Large intestine (tissue), 12 donors: ENCODE measurements at places on chromosomes 5 and 9. TPM values are rescaled to one million over a fixed set of nuclear protein-coding genes. Genes with fewer than 3 reads are reported as not detected.
A peak's percentile ranks its signal among the peaks of the same experiment; 100 is the strongest.

The PRSS3 gene
- 97.9 TPM for polyA plus RNA-seq

The DCTN3 gene
- polyA plus RNA-seq, result 67.2 TPM

The ADAMTS2 gene
- 5.9 TPM for polyA plus RNA-seq

The RAB14 gene
- 66.2 TPM for polyA plus RNA-seq

The NUTM2F gene
- polyA plus RNA-seq, result not detected

The PCDHB3 gene
- polyA plus RNA-seq, result 1.1 TPM

The DIAPH1 gene
- 89.4 TPM for polyA plus RNA-seq

The GRXCR2 gene
- polyA plus RNA-seq, result 0.03 TPM

The SLC6A7 gene
- polyA plus RNA-seq, result 5.7 TPM

The C9orf50 gene
- polyA plus RNA-seq, result 0.33 TPM

The PCDHGB1 gene
- 0.52 TPM for polyA plus RNA-seq

The SLCO6A1 gene
- polyA plus RNA-seq, result 0.13 TPM

The NUTM2G gene
- polyA plus RNA-seq, result 0.88 TPM

DNA sequence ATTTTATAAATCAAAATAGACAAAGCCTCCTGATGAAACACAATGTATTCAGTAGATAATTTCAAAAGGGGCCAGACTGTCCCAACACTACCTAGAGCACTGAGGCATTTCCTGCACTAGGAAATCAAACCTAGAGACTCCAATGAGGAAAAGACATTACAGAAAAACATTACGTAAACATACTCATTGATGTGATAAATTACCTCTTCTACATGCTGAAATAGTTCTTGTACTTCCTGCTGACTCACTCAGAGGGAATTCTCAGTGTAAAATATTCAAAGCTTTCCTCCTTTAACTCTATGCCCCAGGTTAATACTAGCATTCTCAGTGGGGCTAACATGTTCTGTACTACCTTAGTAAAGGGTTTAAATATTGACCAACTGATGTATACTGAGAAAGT, 178.0 kb downstream of the ESM1 start:
- peak; percentile 33 for DNase-seq
- no peak overlapping the region for H3K4me3 ChIP-seq

GRCh38 chr5:127012916-127013315, 17.4 kb downstream of the MARCHF3 start:
- H3K27me3 ChIP-seq, result no peaks in the 10 kb centered on the region
- no peak overlapping the region for H3K27ac ChIP-seq
- DNase-seq, result no peak
- H3K4me1 ChIP-seq, result no peaks in the 10 kb centered on the region
- H3K4me3 ChIP-seq, result no peak overlapping the region

DNA sequence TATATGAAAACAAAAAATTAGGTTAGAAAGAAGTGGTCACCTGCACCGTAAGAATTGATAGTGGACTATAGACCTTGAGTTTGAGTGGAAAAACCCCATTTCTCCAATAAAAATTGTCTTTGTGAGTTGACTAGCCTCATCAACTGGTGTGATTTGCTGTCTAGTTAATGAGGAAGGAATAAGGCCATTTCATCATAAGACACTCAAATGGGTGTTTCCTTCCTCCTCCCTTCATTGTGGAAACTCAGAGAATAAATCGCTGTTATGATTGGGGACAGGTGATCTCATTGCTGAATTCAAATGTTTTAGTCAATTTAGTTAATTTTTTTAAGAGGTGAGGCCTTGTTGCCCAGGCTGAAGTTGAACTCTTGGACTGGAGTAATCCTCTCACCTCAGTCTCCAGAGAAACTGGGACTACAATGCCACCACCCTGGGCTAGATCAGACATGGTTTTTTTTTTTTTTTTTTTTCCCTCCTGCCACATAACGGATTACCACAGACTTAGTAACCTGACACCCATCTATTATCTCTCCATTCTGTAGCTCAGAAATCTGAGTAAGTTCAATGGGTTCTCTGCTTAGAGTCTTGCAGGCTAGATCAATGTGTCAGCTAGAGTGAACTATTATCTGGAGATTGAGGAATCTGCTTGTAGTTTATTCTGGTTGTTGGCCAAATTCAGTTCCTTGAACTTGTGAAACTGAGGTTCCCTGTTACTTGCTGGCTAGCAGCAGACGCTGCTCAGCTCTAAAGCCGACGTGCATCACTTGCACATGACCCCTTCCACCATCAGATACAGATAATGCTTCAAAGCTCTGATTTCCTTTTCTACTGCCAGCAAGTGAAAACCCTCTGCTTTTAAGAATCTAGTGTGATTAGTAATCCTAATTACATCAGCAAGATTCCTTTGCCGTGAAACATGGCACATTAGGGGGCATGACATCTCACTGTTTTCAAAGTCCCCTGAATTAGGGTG, 663.8 kb upstream of the CDH9 start:
- no peaks in the 10 kb centered on the region for H3K4me1 ChIP-seq
- no peaks in the 10 kb centered on the region for H3K36me3 ChIP-seq
- H3K4me3 ChIP-seq, result no peak overlapping the region
- DNase-seq, result no peak
- H3K27me3 ChIP-seq, result no peaks in the 10 kb centered on the region

- no peak overlapping the region for H3K4me3 ChIP-seq
- peaks cover 22% of the 10 kb centered on the region for H3K4me1 ChIP-seq
- peak overlapping the region; percentile 87 for H3K27ac ChIP-seq
- DNase-seq, result peak; percentile 62
- H3K36me3 ChIP-seq, result peaks cover 25% of the 10 kb centered on the region
Observed at GRCh38 chr5:177494346-177495195, 2.8 kb downstream of the PDLIM7 start.

- H3K27me3 ChIP-seq, result no peaks in the 10 kb centered on the region
- H3K27ac ChIP-seq, result no peak overlapping the region
- no peak for DNase-seq
- H3K4me1 ChIP-seq, result no peaks in the 10 kb centered on the region
Observed at GRCh38 chr9:3863686-3864085, 337.9 kb upstream of the RFX3 start.

DNA sequence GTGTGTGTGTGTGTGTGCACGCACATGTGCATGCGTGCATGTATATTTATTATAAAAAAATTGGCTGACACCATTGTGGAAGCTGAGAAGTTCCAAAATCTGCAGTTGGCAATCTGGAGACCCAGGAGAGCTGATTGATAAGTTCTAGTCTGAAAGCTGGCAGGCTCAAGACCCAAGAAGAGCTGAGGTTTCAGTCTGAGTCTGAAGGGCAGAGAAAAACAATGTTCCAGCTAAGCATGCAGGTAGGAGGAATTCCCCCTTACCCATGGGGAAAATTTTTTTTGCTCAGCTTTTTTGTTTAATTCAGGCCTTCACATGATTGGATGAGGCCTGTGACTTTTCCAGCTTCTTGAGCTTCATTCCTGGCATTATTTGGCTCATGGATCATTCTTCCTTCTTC, 31.2 kb upstream of the ACTBL2 start:
- no peak for DNase-seq
- H3K4me1 ChIP-seq, result no peaks in the 10 kb centered on the region
- H3K27me3 ChIP-seq, result no peaks in the 10 kb centered on the region
- H3K4me3 ChIP-seq, result no peak overlapping the region
- no peak overlapping the region for H3K27ac ChIP-seq

DNA sequence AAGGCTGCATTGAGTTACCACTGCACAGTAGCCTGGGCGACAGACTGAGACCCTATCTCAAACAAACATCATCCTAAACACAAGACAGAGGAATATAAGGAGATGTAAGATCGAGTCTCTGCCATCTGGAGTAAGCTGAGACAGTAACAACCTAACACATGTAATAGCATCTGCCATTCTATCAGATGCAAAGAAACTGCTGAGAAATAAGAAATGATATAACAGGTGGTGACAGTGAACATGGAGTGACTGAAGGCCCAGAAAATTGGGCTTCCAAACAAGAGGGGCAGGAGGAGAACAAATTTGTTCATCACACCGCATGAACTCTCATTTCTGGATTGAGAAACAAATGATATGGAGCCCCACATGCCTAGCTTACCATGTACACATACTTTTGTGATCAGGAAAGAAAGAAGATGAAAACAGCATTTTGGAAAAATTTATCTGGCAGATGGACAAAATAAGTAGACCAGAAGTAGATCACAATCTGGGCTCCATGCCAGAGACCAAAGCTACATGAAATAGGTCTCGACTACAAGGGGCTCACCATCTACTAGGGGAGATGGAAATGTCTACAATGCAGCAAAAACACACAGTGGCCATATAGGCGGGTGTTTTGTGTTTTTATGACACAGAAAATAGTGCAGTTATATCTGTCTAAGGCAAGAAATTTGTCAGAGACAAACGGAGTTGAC, 45.5 kb downstream of the ECPAS start:
- peaks cover 48% of the 10 kb centered on the region for H3K36me3 ChIP-seq
- DNase-seq, result no peak
- H3K4me1 ChIP-seq, result no peaks in the 10 kb centered on the region

GRCh38 chr9:100126423-100126822, 27.4 kb downstream of the INVS start:
- H3K36me3 ChIP-seq, result peaks cover 4% of the 10 kb centered on the region
- no peaks in the 10 kb centered on the region for H3K27me3 ChIP-seq
- H3K27ac ChIP-seq, result no peak overlapping the region
- no peak overlapping the region for H3K4me3 ChIP-seq
- no peaks in the 10 kb centered on the region for H3K4me1 ChIP-seq
- no peak for DNase-seq

- DNase-seq, result no peak
- H3K4me3 ChIP-seq, result no peak overlapping the region
- H3K36me3 ChIP-seq, result no peaks in the 10 kb centered on the region
- no peaks in the 10 kb centered on the region for H3K27me3 ChIP-seq
- no peak overlapping the region for H3K27ac ChIP-seq
- no peaks in the 10 kb centered on the region for H3K4me1 ChIP-seq
Observed at GRCh38 chr9:95429096-95429495, 87.7 kb downstream of the PTCH1 start.

GRCh38 chr5:147963948-147964693, 57.8 kb upstream of the C5orf46 start:
- peaks cover 4% of the 10 kb centered on the region for H3K4me1 ChIP-seq
- peak; percentile 55 for DNase-seq
- no peaks in the 10 kb centered on the region for H3K36me3 ChIP-seq
- no peak overlapping the region for H3K4me3 ChIP-seq

DNA sequence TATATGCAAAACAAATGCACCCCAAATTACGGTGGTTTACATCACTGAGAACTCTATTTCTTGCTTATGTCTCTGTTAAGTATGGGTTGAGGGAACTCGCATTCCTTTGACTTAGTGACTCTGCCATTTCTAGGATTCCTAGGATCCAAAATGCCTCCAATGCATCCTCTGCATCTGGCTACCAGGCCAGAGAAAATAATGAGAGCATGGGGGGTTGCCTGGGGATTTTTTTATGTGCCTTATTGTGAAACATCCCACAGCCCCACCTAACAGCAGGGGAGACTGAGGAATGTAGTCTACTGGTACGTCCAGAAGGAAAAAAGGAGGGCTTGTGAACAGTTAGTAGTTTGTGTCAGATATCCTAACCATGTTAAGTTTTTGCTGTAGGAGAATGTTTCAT, 466.0 kb upstream of the ARRDC3 start:
- H3K4me3 ChIP-seq, result no peak overlapping the region
- no peaks in the 10 kb centered on the region for H3K27me3 ChIP-seq
- no peaks in the 10 kb centered on the region for H3K4me1 ChIP-seq
- no peak overlapping the region for H3K27ac ChIP-seq
- no peak for DNase-seq

- no peak overlapping the region for H3K4me3 ChIP-seq
- H3K4me1 ChIP-seq, result no peaks in the 10 kb centered on the region
- no peak for DNase-seq
- no peaks in the 10 kb centered on the region for H3K27me3 ChIP-seq
Observed at GRCh38 chr9:70983723-70984295, 137.6 kb downstream of the TRPM3 start.

DNA sequence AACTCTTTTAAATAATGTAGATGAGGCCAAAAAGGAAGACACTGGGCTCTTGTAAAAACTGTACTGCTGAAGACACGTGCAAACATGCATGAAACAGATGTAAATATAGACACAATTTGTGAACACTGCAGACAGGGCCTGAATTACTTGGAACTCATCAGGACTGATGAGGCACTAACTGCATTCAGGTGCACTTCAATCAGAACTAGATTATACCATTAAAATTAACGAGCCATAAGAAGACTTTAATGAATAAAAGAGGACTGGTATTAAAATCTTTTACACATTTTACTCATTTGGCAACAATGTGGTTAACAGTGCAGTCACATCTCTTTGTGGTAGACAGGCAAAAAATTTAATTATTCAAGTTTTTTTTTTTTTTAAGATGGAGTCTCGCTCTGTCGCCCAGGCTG, 13.4 kb upstream of the ZCCHC9 start:
- H3K27me3 ChIP-seq, result no peaks in the 10 kb centered on the region
- DNase-seq, result no peak
- H3K4me3 ChIP-seq, result no peak overlapping the region
- no peaks in the 10 kb centered on the region for H3K4me1 ChIP-seq

GRCh38 chr5:131377785-131378325, 114.0 kb downstream of the CDC42SE2 start:
- no peak overlapping the region for H3K27ac ChIP-seq
- H3K4me1 ChIP-seq, result peaks cover 2% of the 10 kb centered on the region
- peaks cover 3% of the 10 kb centered on the region for H3K36me3 ChIP-seq
- H3K27me3 ChIP-seq, result no peaks in the 10 kb centered on the region
- no peak overlapping the region for H3K4me3 ChIP-seq
- no peak for DNase-seq

DNA sequence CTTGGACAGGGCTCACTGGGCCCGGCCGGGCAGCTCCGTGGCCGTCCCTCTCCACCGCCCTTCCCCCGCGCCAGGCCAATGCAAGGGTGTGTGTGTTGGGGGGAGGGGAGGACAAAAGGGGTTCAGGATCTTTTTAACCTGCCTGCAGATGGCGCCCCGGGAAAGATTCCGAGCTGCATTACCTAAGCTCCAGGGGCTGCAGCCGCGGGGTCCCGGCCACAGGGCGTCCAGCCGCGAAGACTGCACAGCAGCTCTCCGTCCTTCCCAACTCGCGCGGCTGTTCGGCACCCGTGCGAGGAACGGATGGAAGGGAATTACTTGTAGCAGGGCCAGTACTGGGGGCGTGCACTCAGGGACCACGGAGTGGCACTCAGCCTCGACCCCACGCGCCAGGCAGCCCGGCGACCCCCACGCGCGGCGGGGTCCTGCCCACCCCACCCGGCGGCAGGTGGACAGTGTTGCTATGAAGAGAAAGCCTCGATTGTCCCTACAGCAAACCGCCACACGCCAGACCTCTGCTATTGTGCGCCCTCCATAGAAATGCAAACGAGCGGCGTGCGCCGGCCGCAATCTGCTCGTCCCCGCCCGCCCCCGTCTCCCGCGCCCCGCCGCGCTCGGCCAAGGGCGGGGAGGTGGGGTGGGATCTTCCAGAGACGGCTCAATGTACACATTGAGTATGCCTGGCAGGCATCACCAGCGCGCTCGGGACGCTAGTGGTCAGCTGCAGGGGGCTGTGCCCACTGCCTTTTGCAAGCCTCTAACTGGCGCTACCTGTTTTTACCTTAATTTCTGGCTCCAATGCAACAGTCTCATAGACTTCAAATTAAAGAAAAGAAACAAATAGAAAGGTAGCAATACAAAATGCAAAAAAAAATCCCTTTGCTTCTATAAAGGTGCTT, 796 bp upstream of the GADD45G start:
- H3K4me3 ChIP-seq, result peak overlapping the region; percentile 36
- peak overlapping the region; percentile 5 for H3K27ac ChIP-seq
- H3K4me1 ChIP-seq, result peaks cover 28% of the 10 kb centered on the region
- no peaks in the 10 kb centered on the region for H3K27me3 ChIP-seq
- H3K36me3 ChIP-seq, result no peaks in the 10 kb centered on the region

- no peaks in the 10 kb centered on the region for H3K36me3 ChIP-seq
- no peak overlapping the region for H3K27ac ChIP-seq
- no peaks in the 10 kb centered on the region for H3K27me3 ChIP-seq
- no peak for DNase-seq
- H3K4me3 ChIP-seq, result no peak overlapping the region
Observed at GRCh38 chr9:80615964-80616363, 1044.2 kb downstream of the TLE4 start.
